ENCODE measurements at places on chromosomes 1 and 21.

DNA sequence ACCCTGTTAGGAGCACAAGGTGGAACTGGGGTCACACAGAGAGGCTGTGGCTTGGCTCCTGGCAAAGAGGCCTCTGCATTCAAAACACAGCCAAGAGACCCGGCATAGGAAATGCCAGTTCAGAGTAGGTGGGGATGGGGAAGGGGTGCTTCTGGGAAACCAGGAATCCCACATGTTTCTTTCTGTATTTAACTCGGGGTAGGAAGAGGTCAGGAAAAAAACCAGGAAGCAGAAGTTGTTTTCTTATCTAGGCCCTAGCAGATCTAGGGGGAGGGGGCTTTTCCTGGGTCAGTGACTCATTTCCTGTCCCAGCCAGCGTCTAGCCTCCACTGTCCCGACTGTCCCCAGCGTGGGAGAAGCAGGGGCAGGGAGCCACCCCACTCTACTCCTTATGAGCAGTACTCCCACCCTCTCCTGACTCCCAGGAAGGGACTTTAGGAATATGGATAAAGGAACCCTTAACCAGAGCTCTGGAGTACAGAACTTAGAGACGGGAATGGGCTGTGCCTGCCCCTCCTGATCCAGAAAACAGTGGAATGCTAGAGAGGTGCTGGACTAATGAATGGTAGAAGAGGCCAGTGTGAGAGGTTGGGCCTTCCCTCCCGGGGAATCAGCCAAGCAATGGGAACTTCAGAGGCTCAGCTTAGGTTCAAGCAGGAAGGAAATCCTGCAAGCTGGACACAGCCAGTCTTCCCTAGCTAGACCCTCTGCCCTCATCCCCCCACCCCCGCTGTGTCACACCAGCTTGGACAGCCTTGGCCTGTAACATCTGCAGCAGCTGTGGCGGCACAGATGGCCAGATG, 5.7 kb downstream of the FHL3 start:
- DNase-seq: no peak

DNA sequence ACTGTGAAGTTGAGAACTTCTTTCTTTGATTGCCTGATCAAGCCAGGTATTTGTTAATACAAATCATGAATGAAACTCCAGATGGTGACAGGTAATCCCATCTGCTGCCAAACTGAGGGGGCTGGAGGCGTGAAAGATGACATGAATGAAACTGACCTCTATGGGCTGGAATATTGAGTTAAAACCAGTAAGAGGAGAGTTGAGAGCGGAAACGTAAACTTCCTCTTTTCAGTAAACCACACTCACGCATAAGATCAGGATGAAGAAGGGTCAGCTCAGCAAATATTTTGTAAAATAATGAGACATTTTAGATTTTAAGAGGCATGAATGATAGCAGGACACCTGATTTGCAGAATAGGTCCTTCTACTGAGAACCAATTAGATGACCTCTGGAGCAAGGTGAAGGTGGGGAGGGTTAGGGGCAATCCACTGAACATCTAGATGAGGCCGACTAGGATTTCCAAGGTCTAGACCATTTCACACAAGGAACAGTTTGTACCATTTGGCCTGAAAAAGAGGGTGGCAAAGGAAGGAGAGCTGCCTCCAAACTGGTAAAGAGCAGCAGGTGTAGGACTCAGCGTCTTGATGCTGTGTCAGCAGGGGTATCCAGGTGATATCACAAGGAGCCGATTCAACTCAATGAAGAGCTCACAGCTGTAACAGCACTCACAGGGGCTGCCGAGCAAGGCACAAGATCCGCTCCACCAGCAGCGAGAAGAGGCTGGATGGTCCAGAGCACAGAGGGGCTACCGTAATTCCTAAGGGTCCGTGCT, 132.6 kb downstream of the NTPCR start:
- no peak for DNase-seq

DNA sequence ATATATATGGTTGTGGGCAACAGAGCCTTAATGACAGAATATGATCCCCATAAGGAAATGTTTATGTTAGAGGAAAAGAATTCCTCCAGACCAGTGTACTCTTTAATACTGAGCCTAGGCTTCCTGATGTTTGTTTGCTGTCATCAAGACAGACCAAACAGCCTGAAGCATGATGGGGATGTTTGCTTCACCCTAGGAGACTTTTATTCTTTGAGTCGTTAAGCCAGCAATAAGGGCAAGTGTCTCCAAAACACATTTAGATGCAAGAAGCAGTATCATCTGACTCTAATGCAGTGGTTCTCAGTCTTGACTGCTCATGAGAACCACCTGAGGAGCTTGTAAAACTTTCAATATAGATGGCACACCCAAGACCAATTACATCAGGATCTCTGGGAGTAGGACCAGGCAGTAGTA, 33.1 kb downstream of the UBE2U start:
- DNase-seq: no peak

DNA sequence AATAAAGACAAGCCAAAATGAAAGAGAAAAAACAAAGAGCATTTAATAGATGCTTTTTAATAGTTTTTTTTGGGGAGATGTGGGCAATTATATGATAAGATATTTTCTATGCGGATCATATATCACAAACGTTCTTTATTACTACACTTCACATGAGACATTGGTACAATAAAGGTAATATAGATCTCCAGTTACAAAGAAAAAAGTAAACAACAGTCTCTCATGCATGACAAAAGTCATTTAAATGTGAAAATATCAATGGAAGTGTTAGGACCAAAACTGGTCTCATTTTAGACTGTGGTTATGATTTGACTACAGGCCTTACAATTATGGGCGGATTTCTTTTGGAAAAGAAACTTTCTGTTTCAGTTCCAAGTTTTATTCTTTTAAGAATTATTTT, 687.0 kb downstream of the ADGRL2 start:
- no peak for DNase-seq

DNA sequence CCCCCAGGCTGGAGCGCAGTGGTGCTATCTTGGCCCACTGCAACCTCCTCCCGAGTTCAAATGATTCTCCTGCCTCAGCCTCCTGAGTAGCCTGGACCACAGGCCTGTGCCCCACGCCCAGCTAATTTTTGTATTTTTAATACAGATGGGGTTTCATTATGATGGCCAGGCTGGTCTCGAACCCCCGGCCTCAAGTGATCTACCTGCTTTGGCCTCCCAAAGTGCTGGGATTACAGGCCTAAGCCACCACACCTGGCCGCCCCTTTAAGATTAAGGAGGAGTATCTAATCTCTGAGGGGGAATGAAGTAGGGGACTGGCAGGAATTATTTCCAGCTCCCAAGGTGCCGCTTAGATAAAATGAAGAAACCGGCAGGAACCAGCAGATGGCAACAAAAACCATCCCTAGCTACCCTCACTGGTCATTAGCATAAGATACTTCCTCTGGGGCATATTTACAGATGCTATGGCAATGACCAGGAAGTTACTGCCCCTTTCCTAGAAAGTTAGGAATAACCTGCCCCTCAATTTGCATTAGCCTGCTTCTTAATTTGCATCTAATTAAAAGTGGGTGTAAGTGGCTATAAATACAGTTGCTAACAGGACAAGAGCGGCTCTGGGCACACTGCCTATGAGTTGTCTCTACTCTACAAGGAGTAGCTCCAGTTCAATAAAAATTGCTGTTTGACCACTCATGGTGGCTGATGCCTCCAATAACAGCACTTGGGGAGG, 7.1 kb upstream of the NSUN4 start:
- no peak for DNase-seq

DNA sequence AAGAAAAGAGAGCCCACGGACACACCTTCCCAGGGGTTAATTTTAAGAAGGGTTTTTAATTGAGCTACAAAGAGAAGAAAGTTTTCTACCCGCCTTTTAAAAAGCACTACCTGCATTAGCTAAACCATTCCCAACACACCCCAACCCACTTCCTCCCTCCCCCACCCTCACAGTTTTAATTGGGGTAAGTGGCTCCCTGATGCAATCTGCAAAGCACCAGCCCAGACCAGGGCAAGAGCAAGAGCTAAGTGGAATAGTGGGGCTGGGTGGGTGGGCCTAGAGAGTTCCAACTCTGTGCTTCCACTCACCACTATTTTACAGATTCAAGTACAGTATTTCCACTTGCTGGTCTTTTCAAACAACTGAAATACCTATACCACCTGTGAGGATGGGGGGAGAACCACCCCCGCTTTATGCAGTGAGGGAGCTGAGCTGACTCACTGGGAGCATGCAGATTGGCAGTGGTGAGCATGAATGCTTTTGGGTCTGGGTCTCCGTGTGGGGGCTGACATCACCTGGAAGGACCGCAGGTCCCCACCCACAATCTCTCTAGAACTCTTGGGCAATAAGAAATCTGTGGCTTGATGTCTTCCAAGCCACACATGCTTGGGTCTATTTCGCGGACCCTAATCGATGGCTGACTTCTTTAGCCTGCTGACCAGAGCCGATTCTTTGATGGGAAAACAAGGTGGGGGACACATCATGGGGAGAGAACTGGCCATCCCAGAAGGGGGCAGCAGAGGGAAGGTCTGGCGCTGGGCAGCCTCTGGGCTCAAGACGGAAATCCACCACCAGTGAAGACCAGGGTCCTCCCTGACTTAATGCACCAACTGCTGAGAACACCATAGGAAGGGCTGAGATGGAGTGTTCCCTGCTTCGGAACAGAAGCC, 95.5 kb downstream of the SSBP3 start:
- no peak for DNase-seq

Measured in stimulated activated CD8-positive, alpha-beta memory T cell treated with anti-CD3 and anti-CD28 coated beads, Interleukin-4, amount 100 ng/mL, for 1 hour (primary cell).